A172 (cell line): ENCODE measurements at places on chromosomes 7 and 10.
A peak's percentile ranks its signal among the peaks of the same experiment; 100 is the strongest.

GRCh38 chr7:24793982-24794648 is 36.9 kb upstream of the GSDME start:
- DNase-seq = no peak

DNA sequence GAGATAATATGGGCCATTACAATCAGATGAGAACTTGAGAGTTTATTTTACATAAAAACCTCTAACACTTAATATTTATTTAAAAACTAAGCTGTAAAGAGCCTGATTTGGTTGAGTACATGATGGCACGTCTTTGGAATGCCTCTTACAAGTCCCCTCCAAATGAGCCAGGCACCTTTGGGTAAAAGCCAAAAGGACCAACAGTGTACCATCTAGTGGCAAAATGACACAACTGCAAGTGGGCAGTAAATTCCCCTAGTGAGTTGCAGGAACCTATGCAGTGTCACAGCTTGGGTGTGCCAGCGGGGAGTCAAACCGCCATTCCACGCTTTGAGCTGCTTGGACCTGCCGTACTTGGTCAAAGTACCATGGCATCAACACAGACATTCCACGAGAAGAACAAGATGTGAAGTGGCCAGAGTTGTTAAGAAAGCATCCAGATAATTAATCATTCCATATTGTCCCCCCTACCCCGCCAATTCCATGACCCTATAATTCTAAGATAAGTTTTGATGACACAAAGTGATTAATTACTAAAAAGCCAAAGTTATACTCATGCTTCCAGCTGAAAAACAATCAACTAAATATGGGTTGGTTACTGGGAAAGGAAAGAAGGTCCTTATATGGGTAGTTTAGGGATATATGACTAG is 115.2 kb downstream of the SORBS1 start:
- DNase-seq = peak; percentile 81

GRCh38 chr7:92244808-92245486 is 767 bp downstream of the KRIT1 start:
- DNase-seq = no peak

GRCh38 chr10:19209319-19209718 is 160.7 kb downstream of the MALRD1 start:
- no peak for DNase-seq

- DNase-seq = peak; percentile 84
Observed at GRCh38 chr10:108360187-108360586, 1195.7 kb upstream of the SORCS1 start.

- no peak for DNase-seq
Observed at GRCh38 chr10:74824184-74824899, 2.1 kb upstream of the KAT6B start.

GRCh38 chr7:29505931-29506330 is 57.7 kb upstream of the PRR15 start:
- no peak for DNase-seq

DNA sequence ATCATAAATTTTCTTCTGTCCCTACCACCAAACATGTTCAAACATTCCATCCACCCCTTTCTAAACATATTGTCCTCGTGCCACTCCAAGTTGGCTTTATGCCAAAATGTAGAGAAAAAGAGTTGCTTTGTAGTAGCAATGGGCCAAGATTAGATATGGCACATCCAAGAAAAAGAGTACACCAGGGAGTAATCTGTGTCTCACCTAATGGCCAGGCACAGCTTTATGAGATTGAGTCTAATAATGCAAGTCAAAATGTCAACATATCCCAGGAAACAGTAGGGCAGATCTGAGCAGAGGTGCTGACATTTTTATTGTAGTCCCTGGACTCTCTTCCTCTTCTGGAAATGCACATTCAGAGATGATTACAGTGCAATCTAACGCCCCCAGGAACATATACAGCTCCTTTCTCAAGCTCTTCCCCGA is 5.7 kb upstream of the OR6V1 start:
- DNase-seq = no peak

DNA sequence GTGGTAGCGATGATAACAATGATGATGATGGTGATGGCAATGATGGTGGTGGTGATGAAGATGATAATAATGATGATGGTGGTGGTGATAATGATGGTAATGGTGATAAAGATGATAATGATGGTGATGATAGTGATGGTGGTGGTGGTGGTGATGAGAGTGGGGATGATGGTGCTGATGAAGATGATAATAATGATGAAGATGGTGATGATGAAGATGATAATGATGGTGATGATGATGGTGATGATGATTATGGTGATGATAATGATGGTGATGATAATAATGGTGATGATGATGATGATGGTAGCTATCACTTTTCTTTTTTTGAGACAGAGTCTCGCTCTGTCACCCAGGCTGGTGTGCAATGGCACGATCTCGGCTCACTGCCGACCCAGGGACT is 144.5 kb upstream of the PCBD1 start:
- DNase-seq = no peak

GRCh38 chr7:85452674-85453073 is 265.8 kb upstream of the SEMA3D start:
- no peak for DNase-seq

DNA sequence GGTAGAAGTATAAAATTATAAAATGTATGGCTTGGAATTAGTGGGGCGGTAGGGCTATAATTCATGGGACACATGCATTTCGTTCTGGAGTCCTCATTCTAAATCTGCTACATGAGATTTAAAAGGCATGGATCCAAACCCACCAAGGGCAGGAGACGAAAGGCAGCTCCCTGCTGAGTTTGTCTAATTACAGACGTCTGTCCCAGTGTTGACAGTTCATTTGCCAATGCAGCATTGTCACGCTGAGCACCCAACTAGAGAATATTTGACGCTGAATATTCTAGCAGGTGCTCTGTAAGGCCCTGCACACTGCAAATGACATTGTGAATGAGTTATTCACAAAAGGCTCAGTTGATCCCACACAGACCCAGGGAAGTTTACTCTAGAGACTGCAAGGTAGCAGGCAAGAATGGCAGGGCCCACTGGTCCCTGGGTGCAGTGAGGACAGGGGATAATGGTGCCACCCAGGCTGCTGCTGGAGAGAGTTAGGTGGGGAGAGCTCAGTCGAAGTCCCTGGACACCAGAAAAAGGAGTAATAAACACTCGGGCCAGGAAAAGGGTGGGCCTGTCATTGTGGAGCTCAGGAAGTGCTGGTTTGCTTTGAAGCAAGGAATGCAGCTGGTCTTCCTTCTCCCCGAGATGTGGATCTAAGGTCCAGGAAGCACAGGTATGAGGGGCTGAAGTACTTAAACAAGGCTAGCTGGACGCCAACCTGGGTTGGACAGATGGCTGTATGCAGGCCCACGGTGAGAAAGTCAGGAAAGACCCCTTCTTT is 75.0 kb upstream of the JCAD start:
- no peak for DNase-seq

GRCh38 chr10:22666287-22667092 is 47.9 kb downstream of the PIP4K2A start:
- no peak for DNase-seq

DNA sequence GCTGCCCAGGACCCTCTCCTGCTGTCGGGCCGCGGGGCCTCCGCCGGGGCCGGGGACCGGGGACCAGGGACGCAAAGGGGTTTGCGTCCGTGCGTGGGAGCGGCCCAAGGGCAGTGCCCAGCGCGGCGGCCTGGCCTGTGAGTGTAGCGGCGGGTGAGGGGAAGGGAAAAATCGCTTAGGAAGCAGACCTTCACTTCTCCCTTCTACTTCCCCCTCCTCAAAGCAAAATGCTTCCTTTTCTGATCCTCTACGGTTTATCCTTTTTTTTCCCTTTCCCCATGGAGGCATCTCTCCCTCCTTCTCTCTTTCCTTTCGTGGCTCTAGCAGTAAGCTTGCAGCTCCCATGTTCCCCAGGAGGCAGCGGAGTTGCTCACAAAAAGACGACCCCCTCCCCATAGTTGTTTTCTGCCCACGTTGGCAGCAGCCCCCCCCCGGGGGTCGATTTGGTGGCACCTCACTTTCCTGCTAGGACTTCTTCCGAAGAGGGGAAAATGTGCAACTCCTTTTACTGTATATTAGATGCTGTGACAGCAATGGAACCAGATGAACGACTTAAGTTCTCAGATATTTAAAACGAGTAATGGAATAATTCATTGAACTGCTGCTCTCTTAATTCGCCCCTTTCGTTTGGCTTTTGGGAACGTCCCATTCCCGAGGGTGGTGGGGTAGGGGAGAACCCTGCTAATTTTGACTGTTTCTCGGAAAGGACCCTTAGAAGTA is 724 bp downstream of the CAPZA2 start:
- DNase-seq = peak; percentile 8

DNA sequence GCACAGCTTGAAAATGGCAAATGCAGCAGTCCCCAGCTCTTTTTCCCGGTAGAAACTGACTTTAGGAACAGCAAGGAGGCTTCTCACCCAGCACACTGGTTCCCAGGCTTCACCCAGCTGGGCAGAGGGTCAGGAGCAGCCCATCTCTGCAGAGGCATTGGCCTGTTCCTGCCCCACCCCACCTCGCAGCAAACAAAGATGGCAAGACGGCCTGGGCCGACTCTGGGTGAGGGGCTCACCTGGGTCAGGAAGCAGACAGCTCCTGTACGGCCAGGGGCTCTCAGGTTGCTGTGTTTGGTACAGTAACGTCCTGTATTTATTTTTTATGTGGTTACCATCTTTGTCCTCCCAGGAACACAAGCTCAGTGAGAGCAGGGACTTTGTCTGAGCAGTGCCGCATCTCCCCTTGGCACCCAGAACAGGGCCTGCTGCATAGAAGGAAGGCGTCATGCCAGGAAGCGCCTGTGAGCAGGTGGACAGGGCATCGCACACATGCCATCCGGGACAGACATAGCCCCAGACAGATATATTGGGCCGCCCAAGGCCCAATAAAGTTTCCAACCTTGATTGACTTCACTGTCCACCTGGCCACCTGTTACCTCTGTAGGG is 585.0 kb upstream of the FOXK1 start:
- DNase-seq = no peak

- DNase-seq = no peak
Observed at GRCh38 chr10:121864653-121865052, 63.2 kb downstream of the ATE1 start.

DNA sequence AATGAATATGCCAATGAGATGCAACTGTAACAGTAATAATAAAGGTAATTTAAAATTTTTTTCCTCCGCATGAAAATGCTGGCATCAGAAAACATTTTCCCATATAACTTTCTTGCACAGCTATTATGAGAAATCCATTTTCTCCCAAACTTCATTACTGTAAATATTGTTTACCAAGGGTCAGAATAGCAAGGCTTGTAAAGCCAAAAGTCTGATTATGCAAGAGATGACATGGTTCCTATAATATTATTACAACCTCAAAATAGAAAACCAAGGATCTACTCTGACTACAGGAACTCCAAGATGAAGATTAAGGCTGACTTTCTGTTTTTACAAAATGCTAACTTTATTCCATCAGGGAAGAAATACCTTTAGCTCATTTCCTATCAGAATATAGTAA is 162.7 kb upstream of the CDK1 start:
- DNase-seq = no peak

DNA sequence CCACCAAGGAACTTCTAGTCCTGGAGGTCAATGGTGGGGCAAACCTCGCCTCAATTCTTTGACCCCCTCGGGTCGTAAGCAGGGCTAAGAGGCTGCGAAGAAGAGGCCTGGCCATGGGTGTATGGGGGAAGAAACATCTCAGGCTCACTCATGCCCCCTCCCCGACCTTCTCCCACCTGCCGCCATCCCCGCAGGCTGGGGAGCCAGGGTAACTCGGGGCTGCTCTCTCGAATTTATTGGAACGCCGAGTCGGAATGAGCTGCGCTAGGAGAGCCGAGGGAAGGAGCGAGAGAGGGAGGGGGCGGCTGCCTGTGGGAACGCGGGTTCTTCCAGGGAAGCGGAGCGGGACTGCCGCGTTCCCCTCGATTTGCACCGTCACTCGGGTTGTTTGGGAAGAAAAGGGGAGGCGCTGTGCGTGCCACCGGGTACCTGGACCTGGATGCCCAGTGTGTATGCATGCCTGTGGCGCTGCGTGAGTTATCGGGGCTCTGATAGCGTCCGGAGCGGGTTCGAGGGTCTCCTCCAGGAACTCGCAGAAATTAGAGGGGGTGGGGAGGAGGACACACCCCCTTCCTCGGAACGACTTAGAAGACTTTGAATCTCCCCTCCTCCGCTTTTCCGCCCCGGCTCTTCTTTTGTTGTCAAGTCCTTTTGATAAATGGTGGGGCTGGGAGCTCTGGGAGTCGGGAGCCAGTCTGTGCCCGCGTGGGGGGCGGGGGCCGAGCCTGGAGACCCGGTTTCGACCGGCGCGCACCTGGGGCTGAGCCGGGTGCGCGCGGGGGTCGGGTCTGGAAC is 1.8 kb upstream of the ZNF503 start:
- peak; percentile 25 for DNase-seq

DNA sequence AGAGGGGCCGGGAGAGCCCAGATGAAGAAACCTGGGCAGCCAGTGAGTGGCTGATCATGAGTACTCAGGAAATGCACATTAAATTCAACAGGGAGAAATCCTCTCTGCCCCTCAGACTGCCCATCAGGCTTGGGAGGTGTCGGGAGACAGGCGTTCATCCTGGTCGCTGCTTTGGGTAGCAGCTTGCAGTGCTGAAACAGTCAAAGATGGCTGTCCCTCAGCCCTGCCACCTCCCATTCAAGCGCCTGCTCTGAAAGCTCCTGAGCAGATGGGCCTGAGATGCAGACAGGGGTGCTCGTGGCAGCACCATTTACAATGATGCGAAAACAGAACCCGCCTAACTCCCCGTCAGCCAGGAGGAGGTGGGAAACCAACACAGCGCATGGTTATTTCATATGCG is 3.6 kb upstream of the JAKMIP3 start:
- DNase-seq = no peak

DNA sequence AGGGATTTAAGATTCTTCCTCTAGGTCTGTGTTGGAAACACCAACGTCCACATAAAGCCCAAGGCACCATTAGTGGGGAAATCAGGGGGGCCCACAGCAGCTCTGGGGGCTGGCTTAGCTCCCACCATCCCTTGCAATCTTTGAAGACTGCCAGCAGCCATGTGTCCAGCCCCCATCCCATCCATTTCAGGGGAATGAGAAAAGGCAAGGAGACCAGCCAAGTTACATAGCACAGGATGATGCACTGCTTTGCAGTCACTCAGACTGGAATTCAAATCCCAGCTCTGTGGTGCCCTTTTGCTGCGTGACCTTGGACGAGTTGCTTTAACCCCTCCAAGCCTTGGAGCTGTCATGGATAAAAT is 108.9 kb upstream of the ZMIZ1 start:
- DNase-seq = no peak

GRCh38 chr10:23422003-23422411 is 16.9 kb upstream of the OTUD1 start:
- peak; percentile 82 for DNase-seq

GRCh38 chr7:4361774-4362173 is 320.3 kb upstream of the FOXK1 start:
- no peak for DNase-seq
